Uterus (tissue), 4 donors: ENCODE measurements at places on chromosomes 5 and 9.

GRCh38 chr9:2281803-2282185 is 266.6 kb downstream of the SMARCA2 start:
- DNase-seq = no peak

DNA sequence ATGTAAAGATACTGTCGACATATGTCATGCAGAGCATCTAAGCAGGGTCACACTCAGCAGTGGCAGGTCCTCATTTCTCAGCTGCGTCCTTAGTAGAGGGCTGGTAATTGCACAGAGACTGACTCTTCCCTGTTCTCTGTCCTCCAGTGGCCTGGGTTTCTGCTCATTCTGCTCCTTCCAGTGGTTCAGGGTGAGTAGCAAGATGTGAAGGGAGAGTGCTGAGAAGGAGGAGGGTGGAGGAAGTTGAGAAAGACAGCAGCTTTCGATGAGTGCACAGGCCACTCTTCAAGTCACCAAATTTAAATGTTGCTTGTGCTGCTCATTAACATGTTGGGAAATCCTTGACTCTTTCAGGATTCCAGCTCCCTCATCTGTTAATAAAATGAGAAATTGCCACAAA is 203.9 kb downstream of the FBXL7 start:
- no peak for DNase-seq

GRCh38 chr9:116391306-116391900 is 237.8 kb downstream of the PAPPA start:
- no peak for DNase-seq

DNA sequence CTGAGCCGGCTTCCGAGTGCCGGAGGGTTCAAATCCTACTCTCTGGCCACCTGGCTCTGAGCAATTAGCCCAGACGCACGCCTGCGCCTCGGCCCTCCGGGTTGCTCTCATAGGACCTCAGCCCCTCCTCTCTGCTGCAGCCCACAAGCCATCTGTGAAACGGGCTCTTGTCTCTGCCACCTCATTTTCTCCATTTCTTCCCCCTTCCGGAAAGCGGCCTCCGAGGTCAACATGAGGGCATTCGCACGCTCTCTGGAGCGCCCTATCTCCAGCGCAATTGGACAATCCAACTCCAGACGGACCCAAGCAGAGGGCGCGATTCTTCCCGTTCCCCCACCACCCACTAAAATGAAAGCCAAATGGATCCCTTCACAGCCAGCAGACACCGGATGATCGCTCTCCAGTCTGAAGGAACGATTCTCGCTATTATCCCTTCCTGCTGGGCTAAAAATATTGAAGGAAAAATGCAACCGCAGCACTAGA is 41.5 kb downstream of the VAV2 start:
- DNase-seq = no peak

GRCh38 chr9:34334337-34334824 is 5.0 kb downstream of the NUDT2 start:
- DNase-seq = no peak

DNA sequence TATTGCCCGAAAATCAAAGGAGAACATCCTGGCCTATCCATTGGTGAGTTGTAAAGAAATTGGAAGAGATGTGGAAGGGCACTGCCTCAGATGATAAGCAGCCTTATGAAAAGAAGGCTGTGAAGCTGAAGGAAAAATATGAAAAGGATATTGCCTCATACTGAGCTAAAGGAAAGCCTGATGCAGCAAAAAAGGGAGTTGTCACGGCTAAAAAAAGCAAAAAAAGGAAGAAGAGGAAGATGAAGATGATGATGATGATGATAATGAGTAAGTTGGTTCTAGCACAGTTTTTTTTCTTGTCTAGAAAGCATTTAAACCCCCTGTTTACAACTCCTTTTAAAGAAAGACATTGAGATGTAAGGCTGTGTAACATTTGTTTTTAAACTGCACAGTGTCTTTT is 59.8 kb upstream of the ZBED3 start:
- no peak for DNase-seq

- no peak for DNase-seq
These were observed 35.1 kb downstream of the CDH10 start for GRCh38 chr5:24609706-24610105.

DNA sequence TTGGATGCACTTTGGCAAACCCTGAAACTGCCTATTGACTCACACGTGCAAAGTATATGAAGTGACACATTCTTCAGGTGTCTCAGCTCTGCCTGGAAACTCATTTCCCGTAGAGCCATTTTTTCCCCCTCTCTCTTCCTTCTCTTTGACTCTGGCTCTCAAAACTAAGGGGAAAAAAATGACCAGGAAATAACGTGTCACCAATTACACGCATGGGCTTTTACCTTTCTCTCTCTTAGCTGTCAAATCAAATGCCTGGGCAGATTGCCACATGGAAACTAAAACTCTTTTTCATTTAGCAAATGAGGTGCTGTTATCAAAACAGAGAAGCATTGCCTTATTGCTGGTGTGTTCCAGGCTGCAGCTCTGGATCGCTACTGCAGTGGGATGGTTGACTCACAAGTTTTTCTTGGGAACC is 18.3 kb upstream of the IFNK start:
- no peak for DNase-seq

- no peak for DNase-seq
These were observed 317.6 kb downstream of the CWC27 start for GRCh38 chr5:65086234-65086890.

GRCh38 chr5:74457876-74458275 is 182.7 kb downstream of the ENC1 start:
- DNase-seq = no peak

DNA sequence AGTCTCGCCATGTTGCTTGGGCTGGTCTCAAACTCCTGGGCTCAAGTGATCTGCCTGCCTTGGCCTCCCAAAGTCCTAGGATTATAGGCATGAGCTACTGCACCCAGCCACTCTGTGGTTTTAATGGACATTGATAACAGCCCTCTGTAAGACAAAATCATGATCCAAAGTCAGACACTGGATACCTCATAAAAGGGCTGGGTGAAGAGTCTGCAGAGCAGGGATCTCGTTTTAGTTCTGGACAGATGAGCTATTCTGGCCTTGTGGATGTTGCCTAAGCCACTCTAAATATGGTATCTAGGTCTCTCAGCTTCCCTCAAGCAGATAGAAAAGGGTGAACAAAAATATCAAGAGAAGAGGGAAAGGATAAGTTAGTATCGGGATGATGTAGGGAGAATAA is 133.4 kb upstream of the OSMR start:
- no peak for DNase-seq

DNA sequence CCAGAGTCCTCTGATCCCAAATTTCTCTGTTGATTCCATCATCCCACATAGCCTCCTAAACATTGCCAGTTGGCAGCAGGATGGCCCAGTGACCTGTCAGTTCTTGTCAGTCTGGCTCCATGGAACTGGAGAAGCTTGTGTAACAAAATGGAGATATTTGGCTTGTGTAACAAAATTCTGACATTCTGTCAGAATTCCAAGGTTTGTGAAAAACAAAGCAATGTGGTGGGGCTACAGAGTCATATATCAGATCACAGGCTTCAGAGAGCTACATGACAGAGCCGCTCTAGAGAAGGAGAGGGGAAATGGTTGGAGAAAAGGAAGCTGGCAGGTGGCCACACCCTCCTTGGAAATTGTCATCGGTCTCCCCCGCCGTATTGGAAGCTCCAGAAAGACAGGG is 75.4 kb upstream of the MAN2A1 start:
- no peak for DNase-seq

GRCh38 chr5:179475208-179475751 is 75.1 kb upstream of the RUFY1 start:
- DNase-seq = no peak

DNA sequence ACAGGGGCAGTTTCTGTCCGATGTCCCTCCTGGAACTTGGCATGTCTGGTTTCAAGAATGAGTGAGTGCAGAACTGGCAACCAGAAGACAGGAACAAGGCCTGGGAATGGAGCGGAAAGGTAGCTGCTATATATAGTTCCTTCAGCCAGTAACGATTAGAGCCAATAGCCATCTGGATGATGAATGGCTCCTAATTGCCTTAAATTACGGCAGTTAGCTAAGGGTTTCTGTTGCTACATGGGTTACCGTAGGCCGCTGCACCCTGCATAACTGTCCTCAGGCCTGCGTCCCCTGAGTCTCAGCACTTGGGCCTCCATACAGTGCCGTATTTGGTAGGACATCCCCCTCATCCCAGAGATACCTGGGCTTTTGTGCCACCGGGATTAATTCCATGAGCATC is 29.4 kb downstream of the WWC1 start:
- no peak for DNase-seq

DNA sequence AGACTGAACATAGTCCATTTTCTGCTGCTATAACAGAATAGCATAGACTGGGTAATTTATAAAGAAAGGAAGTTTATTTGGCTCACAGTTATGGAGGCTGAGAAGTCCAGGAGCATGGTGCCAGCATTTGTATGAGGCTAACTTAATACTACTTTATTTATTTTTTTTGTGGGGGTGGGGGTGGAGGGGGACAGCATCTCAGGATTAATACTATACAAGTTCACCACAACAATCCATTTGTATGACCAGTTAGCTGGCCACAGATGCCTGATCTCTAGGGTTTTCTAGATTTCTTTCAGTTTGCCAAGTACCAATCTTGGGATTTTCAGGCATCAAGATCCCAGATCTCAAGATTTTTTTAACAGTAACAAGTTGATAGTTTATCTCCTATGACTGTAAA is 20.3 kb downstream of the ANGPTL2 start:
- DNase-seq = no peak

GRCh38 chr9:5764130-5764868 is 68.6 kb downstream of the ERMP1 start:
- no peak for DNase-seq

GRCh38 chr9:130981756-130982137 is 27.2 kb upstream of the LAMC3 start:
- DNase-seq = no peak

- no peak for DNase-seq
These were observed 7.2 kb downstream of the FAM219A start for GRCh38 chr9:34451135-34451534.
